ENCODE measurements at places on chromosomes 3 and 15. TPM values are rescaled to one million over a fixed set of nuclear protein-coding genes. Genes with fewer than 3 reads are reported as not detected.

DNA sequence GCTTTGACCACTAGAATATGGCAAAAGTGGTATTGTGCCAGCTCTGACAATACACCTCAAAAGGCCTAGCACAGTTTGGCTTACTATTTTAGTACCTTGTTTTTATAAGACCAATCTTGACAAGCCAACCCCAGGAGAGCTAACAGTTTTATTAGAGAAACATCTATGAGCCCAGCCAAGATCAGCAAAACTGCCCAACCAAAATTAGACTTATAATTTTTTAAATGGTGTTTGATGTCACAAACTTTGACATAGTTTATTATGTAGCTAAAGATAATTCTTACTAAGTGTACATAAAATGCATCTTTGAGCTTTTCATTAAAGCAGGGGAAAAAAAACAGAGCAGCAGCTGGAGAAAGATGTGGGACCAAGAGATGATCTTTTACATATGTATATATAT lies 537.5 kb downstream of the ZPLD1 start:
- no peak overlapping the region for H3K4me3 ChIP-seq
- H3K27ac ChIP-seq, result no peak overlapping the region
- H3K36me3 ChIP-seq, result no peaks in the 10 kb centered on the region
- no peaks in the 10 kb centered on the region for H3K27me3 ChIP-seq

GRCh38 chr15:55222588-55222987 lies 25.8 kb upstream of the RSL24D1 start:
- peaks cover 6% of the 10 kb centered on the region for H3K36me3 ChIP-seq
- no peak overlapping the region for H3K4me3 ChIP-seq
- H3K27ac ChIP-seq, result peak overlapping the region; percentile 45
- H3K4me1 ChIP-seq, result peaks cover 11% of the 10 kb centered on the region
- H3K27me3 ChIP-seq, result no peaks in the 10 kb centered on the region
- DNase-seq, result no peak

DNA sequence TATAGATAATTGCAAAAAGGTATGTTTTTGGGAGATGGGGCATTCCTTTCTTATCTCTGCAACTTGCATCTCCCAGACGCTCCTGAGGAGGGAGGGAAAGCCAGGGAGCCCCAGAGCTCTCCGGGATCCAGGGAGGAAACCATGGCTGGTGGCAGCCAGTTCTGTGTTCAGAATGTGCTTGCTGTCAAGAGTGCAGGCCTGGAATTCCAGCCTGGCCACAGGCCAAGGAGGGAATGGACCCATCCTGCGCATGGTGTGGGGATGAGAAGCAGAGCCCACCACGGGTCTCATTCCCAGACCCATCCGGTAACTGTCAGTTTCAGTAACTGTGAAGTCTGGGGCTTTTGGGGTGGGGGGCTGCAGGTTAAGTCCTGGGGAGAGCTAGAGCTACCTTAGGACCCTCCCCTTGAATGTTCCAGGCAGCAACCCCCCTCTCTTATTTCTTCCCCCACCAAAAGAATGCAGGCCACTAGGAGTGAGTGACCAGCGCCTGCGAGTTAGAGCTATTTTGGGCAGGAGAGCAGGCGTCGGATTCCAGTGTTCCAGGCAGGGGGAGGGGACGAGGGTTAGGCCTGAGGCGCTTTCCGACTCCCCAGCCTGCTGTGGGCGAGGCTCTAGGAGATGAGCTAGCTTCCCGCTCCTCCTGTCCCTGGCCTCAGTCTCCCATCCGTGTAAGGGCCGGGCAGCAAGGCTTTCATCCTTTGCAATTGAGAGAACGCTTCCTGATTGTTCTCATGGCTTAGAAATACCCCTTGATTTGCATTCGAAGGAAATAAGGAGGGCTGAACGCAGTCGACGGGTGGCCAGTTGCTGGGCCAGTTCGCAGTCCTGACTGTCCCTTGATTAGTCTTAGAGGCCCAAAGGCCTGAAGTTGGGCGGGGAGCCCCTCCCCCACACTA lies 781 bp upstream of the DAG1 start:
- H3K27ac ChIP-seq, result peak overlapping the region; percentile 100
- peak overlapping the region; percentile 82 for H3K4me3 ChIP-seq
- H3K36me3 ChIP-seq, result no peaks in the 10 kb centered on the region

- H3K4me3 ChIP-seq, result no peak overlapping the region
- H3K36me3 ChIP-seq, result peaks cover 11% of the 10 kb centered on the region
- no peaks in the 10 kb centered on the region for H3K27me3 ChIP-seq
- no peak for DNase-seq
Measured at GRCh38 chr3:32419742-32420125, 28.1 kb downstream of the CMTM7 start.

GRCh38 chr3:5140230-5140621 lies 18.1 kb downstream of the ARL8B start:
- no peaks in the 10 kb centered on the region for H3K27me3 ChIP-seq
- peaks cover 20% of the 10 kb centered on the region for H3K4me1 ChIP-seq
- no peak overlapping the region for H3K4me3 ChIP-seq
- peak overlapping the region; percentile 31 for H3K27ac ChIP-seq

- no peaks in the 10 kb centered on the region for H3K27me3 ChIP-seq
- no peak overlapping the region for H3K4me3 ChIP-seq
- no peak overlapping the region for H3K27ac ChIP-seq
- DNase-seq, result no peak
- H3K4me1 ChIP-seq, result no peaks in the 10 kb centered on the region
Measured at GRCh38 chr3:190339130-190339529, 16.9 kb upstream of the CLDN1 start.

DNA sequence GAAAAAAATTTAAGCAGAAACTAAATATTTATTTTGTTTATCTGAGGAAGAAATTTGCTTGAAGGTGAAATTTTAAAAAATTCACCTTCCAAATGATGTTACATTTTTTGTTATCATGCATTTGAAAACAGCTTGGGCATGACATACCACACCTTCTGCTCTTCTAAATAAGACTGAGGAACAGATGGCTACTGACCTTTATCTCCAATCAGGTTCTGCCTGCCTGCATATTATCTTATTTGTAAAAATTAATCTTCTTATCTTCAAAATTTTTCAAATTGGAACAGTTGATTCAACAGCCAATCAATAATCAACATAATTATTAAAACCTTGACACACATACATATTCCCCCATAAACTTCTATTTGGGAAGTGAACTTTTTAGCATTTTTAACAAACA lies 641.8 kb upstream of the ZNF385D start:
- H3K36me3 ChIP-seq, result no peaks in the 10 kb centered on the region
- H3K4me3 ChIP-seq, result no peak overlapping the region
- H3K27me3 ChIP-seq, result peaks cover 12% of the 10 kb centered on the region
- no peaks in the 10 kb centered on the region for H3K4me1 ChIP-seq
- no peak overlapping the region for H3K27ac ChIP-seq
- no peak for DNase-seq

DNA sequence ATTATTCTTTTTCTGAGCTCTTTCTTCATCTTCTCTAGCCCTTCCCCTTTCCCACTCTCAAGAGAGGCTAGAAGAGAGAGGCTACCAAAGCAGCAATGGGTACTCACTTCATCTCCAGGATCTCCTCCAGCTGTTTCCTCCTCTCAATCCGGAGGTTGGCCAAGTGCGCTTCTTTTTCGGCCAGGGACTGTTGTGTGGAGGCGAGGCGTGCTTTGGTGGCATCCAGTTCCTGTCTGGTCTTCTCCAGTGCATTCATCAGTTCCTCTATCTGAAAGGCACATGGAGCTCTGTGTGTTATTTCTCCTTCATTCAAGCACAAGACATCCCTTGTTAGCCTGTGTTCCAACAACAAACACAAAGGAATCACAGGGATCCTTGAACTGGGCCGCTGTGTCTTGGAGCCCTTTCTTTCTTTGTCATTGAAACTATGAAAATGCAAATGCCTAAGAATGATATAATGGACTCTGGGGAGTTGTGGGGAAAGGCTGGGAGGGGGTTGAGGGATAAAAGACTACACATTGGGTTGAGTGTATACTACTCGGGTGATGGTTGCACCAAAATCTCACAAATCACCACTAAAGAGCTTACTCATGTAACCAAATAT lies 401.3 kb upstream of the WNT5A start:
- no peak overlapping the region for H3K27ac ChIP-seq
- H3K4me1 ChIP-seq, result peaks cover 4% of the 10 kb centered on the region
- H3K36me3 ChIP-seq, result no peaks in the 10 kb centered on the region
- H3K27me3 ChIP-seq, result peaks cover 3% of the 10 kb centered on the region
- no peak for DNase-seq
- H3K4me3 ChIP-seq, result no peak overlapping the region

DNA sequence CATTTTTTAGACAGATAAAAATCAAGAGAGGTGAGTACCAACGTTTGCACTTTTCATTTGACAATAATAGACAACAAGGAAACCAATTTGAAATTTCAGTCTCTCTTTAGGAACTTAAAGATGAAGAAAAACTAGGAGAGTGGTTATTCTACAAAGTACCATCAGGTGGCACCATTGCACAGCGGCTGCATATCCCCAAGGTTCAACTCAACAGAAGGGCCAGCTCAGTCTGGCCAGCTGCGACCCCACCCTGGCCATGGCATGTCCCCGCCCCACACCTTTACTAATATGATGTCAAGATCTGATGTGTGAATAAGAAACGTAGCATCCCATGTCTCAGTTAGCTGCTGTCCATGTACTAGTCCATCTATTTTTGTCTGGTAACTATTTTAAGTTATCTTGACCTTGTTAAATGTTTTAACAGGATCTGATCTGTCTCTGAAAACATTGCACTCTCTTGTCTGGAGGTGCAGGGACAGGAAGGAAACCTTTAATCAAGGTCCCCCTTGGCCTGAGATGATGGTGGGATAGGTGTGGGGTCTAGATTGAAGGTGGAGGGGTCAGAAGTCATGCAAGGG lies 35.5 kb upstream of the CGNL1 start:
- peaks cover 14% of the 10 kb centered on the region for H3K4me1 ChIP-seq
- H3K4me3 ChIP-seq, result no peak overlapping the region
- H3K27ac ChIP-seq, result no peak overlapping the region
- H3K36me3 ChIP-seq, result no peaks in the 10 kb centered on the region
- peak; percentile 57 for DNase-seq

DNA sequence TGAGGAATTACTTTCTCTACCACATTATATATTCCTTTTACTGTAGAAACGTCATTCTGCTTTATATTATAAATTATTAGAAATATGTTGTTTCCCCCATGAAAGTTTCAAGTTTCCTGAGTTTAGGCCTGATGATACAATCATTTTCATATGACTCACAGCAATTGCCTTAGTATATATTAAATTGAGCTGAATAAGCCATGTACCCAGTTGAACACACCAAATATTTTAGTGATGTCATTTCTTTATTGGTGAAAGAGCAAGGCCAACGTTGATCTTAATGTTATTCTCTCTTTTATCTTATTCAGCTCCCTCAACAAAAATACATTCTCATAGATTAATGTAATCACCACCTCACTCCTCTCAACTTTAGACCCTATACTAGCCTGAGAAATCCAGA lies 30.8 kb downstream of the B3GNT5 start:
- no peaks in the 10 kb centered on the region for H3K27me3 ChIP-seq
- no peak for DNase-seq
- peaks cover 13% of the 10 kb centered on the region for H3K4me1 ChIP-seq
- no peaks in the 10 kb centered on the region for H3K36me3 ChIP-seq

DNA sequence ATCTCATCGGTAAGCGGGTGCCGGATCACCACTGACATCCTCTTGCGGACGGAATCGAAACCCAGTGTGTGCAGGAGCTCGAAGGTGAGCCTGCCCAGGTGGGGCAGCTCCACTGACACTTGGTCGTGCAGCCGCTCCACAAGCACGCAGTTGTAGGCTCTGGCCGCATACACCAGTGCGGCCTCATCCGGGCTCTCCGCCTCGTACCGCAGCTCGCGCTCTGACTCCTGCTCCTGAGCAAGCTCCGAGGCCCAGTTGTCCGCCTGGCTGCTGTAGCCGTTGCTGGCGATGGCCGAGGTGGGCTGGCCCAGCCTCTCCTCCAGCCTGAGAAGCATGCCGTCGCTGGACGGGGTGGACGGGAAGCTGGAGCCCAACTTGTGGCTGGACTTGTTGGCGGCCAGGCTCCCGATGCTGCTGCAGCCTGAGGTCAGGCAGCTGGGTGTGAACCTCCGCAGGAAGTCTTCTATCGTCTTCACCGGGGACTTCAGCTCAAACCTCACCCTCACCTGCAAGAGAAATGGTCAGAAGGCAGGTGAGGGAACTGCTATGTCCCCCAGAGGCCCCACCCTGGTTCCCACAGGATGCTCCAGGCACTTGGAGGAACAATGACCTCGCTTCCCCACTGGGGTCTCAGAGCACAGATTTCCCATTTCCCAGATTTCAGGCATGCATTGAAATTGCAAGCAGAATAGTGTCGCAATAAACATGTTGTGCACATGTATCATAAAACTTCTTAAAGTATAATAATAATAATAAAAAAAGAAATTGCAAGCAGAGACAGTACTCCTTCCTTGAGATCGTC lies 149.2 kb downstream of the ATP10A start:
- no peak overlapping the region for H3K4me3 ChIP-seq
- peaks cover 7% of the 10 kb centered on the region for H3K27me3 ChIP-seq
- no peaks in the 10 kb centered on the region for H3K4me1 ChIP-seq
- H3K27ac ChIP-seq, result no peak overlapping the region
- H3K36me3 ChIP-seq, result no peaks in the 10 kb centered on the region

- H3K36me3 ChIP-seq, result no peaks in the 10 kb centered on the region
- H3K27ac ChIP-seq, result no peak overlapping the region
- H3K27me3 ChIP-seq, result no peaks in the 10 kb centered on the region
- no peak overlapping the region for H3K4me3 ChIP-seq
- DNase-seq, result no peak
Measured at GRCh38 chr3:165903885-165904630, 66.8 kb upstream of the BCHE start.

DNA sequence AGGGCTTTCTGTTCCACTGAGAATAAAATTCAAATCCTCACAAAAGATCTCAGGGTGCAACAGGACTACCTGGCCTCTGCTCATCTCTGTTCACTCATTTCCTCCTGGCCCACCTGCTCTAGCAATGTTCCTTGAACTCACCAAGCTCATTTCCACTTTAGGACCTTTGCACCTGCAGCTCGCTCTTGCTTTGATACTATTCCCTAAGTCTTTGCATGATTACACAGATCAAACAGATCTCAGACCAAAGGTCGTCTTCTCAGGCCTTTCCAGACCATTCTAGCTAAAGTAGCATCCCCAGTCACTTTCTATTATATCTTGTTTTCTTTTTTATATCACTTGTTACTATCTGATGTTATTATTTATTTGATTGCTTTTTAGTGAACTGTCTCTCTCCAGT lies 54.7 kb downstream of the B3GNT5 start:
- H3K36me3 ChIP-seq, result no peaks in the 10 kb centered on the region
- peaks cover 12% of the 10 kb centered on the region for H3K4me1 ChIP-seq

GRCh38 chr15:41853831-41854230 lies 15.2 kb downstream of the PLA2G4B start:
- no peak overlapping the region for H3K4me3 ChIP-seq
- H3K36me3 ChIP-seq, result no peaks in the 10 kb centered on the region
- peaks cover 12% of the 10 kb centered on the region for H3K4me1 ChIP-seq
- no peak overlapping the region for H3K27ac ChIP-seq

The RARRES1 gene
- total RNA-seq, result 51.9 TPM

The OXSM gene
- total RNA-seq, result 10.2 TPM

The ZNF502 gene
- total RNA-seq, result not detected

The DUOXA2 gene
- total RNA-seq, result not detected

Data from mesothelial cell of epicardium (in vitro differentiated cells).